ENCODE measurements at places on chromosomes 3 and 15.

DNA sequence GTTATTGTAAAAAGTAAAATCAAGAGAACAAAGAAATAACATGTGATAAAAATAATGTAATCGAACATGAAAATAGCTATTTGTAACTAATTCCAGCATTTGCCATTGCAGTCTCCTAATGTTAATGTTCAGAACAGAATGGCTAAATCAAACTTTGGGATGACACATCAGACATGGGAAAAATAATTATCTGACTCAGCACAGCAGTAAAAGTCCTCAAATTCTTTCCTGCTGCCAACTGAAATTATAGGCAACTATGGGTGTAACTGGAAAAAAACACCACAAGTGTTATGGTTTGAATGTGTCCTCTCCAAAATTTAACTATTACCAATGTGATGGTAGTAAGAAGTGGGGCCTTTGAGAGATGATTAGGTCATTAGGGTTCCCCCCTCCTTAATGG, 446.7 kb downstream of the C3orf38 start:
- DNase-seq, result no peak

DNA sequence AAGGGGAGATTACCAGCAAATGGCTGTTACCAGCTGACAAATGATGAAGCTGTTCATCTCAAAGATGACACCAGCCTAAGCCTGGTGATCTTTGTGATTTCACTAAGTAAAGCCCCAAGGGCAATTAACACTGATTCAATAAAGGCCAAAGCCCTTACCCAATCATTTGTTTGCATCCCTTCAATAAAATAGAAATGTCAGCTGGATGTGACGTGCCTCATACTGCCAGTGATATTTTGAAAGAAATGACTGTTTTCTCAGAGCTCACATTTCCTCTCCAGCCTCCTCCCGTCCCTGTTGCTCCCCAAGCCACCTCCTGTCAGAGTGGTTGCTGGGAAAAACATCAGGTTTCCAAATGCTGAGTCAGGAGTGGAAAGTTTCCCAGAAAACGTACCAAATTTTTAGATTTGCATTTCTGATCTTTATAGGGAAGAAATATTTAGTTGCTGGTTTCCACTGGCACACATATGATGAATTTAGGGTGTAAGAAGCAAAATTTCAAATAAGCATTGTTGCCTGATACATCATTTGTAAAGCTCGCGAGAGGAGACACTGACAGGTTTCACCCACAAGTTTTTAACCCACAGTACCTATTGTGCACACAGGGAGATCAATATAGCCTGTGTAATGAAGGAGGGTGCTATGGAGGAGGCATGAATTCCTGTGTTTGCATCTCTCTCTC, 21.0 kb downstream of the C2CD4A start:
- DNase-seq, result no peak

GRCh38 chr3:165439765-165440164, 243.6 kb upstream of the SLITRK3 start:
- no peak for DNase-seq

- no peak for DNase-seq
Observed at GRCh38 chr3:23760325-23760724, 45.4 kb upstream of the UBE2E1 start.

GRCh38 chr3:87333393-87333892, 57.1 kb upstream of the POU1F1 start:
- DNase-seq, result peak; percentile 85

- no peak for DNase-seq
Observed at GRCh38 chr15:68305420-68305871, 27.9 kb downstream of the FEM1B start.

- DNase-seq, result no peak
Observed at GRCh38 chr15:73493922-73494321, 51.0 kb downstream of the REC114 start.

DNA sequence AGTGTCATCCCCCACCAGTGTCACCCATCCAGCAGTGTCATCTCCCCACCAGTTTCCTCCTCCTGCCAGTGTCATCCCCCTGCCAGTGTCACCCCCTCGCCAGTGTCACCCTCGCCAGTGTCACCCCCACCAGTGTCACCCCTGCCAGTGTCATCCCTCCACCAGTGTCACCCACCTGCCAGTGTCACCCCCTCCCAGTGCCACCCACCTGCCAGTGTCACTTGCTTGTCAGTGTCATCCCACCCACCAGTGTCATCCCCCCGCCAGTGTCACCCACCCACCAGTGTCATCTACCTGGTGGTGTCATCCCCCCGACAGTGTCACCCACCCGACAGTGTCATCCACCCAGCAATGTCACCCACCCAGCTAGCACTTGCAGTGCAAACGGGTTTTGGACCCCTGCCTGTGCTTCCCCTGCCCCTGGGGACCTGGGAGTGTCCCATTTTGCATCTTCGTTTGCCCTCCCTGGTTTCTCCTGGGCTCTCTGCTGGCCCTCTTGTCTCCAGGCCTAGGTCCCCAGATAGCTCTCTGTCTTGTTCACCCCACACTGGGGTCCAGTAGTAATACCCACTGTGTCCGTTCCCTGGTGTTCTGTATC, 99.8 kb upstream of the PRR20G start:
- DNase-seq, result no peak

DNA sequence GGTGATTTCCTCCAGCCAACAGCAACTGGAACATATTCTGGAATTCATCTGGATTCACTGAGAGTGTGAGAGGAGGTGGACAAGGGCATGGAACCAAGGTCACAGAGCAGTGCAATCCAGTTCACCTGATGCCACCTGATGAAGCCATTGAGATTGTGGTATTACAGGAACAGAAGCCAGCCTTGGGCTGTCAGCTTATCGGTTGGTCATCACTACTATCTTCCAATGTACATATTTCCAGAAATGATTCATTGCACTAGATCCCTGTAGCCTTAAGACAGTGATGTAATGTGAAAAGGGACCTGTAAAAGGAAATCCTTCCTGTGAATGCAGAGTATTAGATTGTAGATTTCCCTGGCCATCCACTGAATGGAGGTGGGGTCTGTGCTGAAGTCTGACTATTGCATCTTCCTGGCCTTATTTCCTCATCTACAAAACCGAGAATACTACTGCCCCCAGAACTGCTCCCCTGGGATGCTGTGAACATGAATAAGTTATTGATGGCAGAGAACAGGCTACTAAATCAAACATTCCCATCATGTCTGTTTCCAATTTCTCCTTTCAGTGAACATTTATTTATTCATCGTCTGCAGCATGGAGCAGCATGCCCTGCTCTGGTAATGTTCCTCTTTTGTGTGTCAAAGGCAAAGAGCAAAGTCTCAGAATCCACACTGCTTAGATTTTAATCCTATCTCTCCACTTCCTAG, 47.4 kb upstream of the TPM1 start:
- peak; percentile 51 for DNase-seq

- DNase-seq, result peak; percentile 97
Observed at GRCh38 chr3:59559721-59560435, 510.1 kb upstream of the CFAP20DC start.

GRCh38 chr3:56987238-56987895, 73.1 kb upstream of the SPATA12 start:
- DNase-seq, result no peak

DNA sequence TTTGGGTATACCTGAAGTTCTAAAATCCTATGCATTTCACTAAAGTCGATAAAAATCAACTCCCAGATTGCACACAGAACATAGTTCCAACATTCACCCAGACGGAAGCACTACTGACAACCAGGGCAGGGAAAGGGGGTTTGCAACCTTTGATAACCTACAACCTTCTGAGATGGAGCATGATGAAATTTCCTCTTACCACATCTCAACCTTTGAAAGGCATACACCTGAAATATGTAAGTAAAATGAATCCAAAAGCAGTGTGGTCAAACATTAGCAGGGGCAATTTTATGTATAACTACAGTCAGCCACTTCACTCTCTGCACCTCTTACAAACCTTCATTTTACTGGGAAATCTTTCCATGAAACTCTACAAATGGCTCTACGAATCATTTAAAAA, 184.1 kb downstream of the FOXP1 start:
- no peak for DNase-seq

GRCh38 chr15:84925906-84926305, 41.4 kb downstream of the SLC28A1 start:
- no peak for DNase-seq

DNA sequence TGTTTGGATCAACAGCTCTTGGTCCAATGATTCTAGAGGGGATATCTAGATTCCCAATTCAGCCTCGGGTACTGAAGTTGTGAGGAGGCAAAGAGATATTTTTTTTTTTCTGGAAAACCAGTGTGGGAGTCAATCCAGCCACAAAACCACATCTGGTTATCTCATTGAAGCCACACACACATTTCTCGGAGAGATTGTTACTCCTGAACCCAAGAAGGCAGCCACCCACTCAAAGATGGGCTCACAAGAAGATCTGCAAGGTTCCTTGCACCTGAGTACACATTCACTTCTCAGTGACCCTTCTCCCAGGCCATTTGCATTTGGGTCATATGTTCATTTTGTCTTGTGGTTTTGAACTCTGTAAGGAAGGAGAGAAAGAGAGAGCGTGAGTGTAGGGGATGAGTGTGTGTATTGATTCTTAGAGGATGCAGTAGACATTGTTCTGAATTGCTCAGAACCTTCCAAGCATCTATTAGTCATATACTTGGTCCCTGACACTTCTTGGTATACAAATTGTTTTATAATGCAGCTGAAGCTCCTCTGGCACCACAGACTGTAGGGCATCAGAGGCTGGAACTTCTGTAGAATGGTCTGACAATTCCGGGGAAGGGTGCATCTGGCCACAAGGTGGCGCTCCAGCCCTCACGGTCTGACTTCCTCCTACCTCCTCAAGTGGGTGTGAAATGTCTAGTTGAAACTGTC, 39.3 kb upstream of the TRA2B start:
- peak; percentile 81 for DNase-seq

DNA sequence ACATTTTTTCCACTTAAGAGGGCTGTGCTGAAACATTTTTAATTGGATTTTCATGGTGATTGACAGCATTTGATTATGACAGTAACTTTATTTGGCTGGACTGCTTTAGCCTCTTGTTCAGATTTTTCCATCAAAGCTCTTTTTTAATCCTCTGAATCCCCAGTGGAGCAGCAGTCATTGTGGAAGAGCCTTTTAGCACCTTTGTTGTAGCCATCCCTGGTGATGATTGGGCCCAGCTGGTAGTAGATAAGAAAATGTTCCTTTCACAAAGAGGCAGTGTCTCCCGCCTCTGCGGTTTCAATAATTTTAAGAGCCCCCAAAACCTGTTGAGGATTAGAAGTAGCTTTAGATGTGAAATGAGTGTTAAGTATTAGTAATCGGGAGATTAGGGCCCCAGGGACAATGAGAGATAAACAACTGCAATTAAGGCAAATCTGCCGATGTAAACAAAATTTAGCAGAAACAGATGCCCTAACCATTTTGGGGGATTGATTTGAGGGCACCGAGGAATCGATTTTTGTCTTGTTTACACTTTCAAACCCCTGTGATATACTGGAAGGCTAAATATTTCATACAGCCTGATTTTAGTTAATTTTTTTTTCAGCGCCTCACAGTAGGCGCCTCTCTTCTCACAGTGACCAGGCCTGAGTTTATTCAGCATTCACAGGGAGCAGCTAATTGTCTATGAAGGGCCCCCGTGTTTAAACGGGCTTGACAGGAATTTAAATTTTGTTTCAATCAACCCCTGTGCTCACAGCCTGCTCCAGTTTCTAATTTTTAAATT, 43.2 kb upstream of the SKOR1 start:
- DNase-seq, result no peak

DNA sequence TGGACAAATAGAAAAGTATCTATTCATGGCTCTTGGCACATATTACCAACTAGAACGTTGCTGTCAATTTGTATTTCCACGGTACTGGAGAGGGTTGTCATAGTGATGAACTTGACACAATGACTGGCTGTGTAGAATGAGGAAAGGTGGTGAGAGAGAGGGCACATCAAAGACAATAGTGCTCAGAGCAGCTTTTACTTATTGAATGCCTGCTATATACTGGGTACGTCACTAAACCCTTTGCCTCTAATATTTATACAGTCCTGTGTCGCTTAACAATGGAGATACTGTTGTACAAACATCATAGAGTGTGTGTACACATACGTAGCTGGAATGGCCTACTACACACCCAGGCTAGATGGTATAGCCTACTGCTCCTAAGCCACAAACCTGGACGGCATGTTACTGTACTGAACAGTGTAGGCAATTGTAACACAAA, 8.3 kb downstream of the TMPRSS7 start:
- DNase-seq, result peak; percentile 36

- DNase-seq, result no peak
Observed at GRCh38 chr3:127174284-127174683, 18.6 kb upstream of the PRR23E start.

- no peak for DNase-seq
Observed at GRCh38 chr3:81886081-81886480, 124.6 kb upstream of the GBE1 start.

- no peak for DNase-seq
Observed at GRCh38 chr15:93249623-93250022, 160.6 kb upstream of the RGMA start.

DNA sequence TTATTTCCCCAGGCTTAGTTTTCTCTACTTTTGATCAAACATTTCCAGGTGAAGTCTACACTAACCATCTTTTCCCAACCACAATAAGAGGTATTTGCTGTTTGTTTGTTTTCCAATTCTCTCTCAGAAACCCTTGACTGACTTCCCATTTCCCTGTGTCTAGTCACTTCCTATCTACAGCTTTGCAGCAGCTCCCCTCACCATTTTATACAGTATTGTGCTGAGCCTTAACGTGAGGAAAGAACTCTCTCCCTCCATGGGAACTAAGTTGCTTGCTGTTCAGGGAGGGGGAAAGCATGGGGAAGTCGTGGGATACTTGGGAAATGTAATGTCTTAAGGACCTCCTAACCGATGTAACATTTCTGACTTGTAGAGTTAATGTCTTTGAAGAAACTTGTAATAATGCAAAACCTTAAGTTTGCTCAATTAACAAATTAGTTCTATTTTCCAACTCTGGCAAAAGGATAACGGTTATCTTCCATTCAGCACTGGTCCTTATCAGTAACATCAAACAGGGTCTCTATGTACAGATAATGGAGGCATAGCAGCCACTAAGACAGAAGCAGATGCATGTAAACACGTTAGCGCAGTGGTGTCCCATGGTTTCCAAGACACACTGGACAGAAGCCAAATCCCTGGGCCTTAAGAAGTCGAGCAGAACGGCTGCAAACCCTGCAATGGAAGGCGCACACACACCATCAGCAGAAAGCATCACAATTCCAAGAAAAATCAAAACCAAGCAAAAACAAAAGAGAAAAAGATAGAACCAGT, 39.7 kb downstream of the NPTN start:
- DNase-seq, result no peak
